ENCODE measurements at places on chromosomes 2 and 18.
A peak's percentile ranks its signal among the peaks of the same experiment; 100 is the strongest.

DNA sequence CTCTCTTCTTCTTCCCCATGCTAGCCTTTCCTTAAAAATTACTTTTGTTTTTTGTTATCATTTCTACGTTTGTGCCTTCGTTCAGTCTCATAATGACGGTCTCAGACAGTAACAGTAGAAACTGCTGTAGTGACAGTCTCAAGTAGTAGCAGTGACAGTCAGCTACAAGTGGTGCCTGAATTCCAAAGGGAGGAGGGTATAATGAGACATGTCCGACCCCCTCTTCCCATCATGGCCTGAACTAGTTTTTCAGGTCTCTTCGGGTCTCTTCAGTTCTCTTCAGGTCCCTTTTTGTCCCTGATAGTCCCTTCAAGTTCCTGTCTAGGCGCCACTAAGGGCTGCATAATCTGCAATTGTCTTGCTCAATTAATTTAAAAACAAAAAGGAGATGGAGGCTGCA is 12.6 kb downstream of the TMEM131 start:
- DNase-seq = no peak

DNA sequence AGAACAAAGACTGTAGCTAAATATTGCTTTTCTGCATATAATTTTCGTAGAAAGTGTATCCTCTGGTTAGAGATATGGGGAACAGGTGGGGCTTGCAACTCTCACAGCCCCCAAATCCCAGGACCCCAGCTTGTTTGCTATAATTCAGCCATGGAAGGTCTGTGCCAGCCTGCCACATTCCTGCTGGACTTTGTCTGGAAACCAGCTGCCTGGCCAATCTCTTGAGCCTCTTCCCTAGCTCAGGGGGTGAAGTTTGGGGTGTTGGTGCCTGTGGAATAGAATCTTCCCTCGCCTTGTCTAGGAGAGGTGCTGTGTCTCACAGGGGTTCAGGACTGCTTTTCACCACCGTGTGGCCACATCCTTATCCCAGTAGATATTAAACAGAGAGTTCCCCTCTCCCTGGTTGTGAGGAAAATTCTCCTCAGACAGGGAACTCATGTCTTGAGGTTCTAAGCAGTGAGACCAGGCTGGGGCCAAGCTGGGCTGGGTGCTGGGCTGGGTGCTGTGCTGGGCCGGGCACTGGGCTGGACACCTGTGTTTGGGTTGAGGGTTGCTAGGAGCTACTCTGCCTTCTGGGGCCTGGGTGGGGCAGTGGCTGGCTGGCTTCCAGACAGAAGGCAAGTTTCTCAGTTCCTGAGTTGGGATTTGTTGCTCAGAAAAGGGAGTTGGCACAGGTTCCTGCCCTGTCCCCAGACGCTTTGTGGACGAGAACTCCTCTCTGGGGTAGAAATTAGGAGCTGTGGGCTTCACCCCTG is 12.3 kb downstream of the TOGARAM2 start:
- no peak for DNase-seq

GRCh38 chr2:38978296-38978903 is 88.7 kb downstream of the ARHGEF33 start:
- DNase-seq = no peak

GRCh38 chr18:22465859-22466457 is 48.2 kb upstream of the CTAGE1 start:
- DNase-seq = peak; percentile 34

DNA sequence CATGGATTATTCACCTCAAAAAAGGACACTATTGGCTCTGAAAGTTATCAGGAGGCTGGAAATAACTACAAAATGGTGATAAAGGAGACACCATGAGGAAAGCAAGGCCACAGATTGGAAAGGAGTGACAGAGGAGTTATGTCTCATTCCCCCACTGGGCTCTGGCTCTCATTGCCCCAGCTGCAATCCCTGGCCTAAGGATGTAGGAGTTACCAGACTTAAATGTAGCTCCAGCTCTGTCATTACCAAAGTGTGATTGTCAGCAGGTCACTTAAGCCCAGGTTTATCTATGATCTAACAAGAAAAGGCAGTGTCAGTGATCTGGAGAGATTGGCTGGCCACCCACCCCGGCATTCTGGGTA is 1228.2 kb upstream of the DDX18 start:
- no peak for DNase-seq

GRCh38 chr2:173030561-173031490 is 44.8 kb upstream of the MAP3K20 start:
- no peak for DNase-seq

GRCh38 chr18:78128004-78128403 is 851.6 kb upstream of the SALL3 start:
- no peak for DNase-seq

GRCh38 chr18:13218368-13218991 is at the start of gene LDLRAD4:
Gene LDLRAD4, plus strand, starts transcription at chr18:13218760.
- DNase-seq = peak; percentile 44

DNA sequence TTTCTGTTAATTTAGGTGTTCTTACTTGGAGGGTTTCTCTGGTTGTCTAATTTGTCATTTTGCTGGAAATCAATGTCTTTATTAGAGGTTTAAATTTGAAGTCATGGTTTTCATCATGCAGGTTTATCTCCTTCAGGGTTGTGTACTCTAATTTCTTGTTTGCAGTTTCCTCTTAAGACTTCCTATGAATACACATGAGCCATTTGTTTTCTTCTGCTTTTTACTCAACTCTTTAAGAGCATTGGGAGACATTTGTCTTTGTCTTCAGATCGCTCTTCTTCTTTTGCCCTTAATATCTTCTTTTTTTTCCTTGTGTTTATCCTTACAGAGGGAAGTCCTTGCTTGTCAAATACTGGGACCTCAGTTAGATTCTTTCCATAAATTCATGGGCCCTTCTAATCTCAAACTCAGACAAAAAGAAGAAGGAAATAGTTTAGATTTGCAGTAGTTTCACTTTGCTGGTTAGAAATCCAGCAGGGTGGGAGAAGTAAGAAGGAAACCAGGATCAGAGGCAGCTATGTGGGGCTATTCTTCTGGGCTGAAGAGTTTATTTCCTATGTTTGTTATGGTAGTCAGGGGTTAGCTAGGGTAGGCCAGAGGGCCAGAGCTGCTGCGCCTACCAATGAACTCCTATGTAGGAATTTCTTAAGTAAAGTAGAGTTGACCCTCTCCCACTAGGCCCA is 176.6 kb downstream of the DYSF start:
- DNase-seq = no peak

DNA sequence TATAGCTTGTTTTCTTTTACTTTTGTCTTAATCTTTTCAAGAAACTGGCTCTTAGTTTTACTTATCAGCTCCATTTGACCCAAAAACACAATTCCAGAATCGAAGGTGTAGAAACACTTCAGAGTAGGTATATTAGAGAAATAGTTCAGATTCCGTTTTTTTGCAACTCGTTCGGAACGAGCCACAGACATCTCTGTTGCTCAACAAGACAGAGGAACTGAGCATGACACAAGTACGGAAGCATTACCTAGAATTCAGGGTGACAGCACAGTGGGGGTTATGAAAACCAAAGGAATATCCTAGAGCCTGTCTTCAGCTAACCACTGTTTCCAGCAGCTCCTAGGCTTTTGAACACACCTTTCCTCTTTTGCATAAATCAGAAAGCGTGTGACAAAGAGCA is 5.0 kb downstream of the HRH4 start:
- no peak for DNase-seq

GRCh38 chr2:207046724-207047123 is 107.4 kb downstream of the CPO start:
- peak; percentile 56 for DNase-seq

GRCh38 chr2:167018590-167018989 is 130.3 kb downstream of the XIRP2 start:
- no peak for DNase-seq

DNA sequence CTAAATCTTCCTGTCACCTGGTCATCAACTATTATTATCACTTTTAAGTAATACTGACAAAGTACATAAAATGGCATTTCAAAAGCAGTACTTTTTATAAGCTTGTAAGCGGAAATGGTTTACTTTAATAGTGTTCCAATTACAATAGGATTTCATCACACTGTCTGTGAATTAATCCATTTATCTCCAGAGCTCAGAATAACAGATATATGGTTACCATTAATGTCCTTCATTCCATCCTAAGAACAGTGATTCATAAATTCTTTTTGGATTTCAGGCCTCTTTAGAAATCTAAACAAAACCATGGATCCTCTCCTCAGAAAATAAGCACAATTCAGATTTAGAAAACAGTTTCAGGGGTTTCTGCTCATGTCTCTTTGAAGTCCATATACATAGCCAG is 68.4 kb downstream of the PID1 start:
- DNase-seq = no peak

DNA sequence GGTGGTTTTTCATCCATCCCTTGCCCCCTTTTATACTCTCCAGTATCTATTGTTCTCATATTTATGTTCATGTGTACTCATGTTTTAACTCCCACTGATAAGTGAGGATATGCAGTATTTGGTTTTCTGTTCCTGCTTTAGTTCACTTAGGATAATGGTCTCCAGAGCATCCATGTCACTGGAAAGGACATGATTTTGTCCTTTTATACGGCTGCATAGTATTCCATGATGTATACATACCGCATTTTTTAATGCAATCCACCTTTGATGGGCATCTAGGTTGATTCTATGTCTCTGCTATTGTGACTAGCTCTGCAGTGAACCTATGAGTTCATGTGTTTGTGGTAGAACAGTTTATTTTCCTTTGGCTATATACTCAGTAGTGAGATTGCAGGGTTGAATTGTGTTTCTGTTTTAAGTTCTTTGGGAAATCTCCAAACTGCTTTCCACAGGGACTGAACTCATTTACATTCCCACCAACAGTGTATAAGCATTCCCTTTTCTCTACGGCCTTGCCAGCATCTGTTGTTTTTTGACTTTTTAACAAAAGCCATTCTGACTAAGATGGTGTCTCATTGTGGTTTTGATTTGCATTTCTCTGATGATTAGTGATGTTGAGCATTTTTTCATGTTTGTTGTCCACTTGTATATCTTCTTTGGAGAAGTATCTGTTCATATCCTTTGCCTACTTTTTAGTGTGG is 420.2 kb downstream of the THSD7B start:
- no peak for DNase-seq

DNA sequence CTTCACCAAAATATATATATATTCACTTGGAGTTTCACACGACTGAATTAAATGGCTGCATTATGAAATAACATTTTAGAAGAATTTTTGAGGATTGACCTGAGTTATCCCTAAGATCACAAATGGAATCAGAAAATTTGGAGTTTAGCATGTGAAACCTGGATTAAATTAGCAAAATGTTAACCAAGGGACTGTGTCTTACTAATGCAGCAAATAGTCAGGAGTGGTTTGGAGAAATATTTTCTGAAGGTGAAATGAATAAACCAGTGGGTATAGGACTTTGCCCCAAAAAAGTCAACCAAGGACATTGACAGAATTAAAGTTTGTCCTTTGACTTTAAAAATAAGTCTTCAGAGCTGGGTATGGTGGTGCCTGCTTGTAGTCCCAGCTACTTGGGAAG is 111.2 kb downstream of the PRPF40A start:
- no peak for DNase-seq

GRCh38 chr2:18399601-18400000 is 160.9 kb downstream of the RDH14 start:
- no peak for DNase-seq

GRCh38 chr2:86331384-86331783 is 6.0 kb downstream of the REEP1 start:
- no peak for DNase-seq

GRCh38 chr2:62216616-62217015 is 20.7 kb downstream of the B3GNT2 start:
- DNase-seq = no peak

GRCh38 chr2:6077585-6077984 is 385.4 kb downstream of the SOX11 start:
- DNase-seq = no peak

GRCh38 chr2:100104718-100105677 is 37.4 kb downstream of the AFF3 start:
- DNase-seq = peak; percentile 17

- no peak for DNase-seq
These were observed 10.1 kb downstream of the TBC1D8 start for GRCh38 chr2:101140978-101141655.

GRCh38 chr2:30026091-30027055 is 105.0 kb upstream of the ALK start:
- DNase-seq = no peak

GRCh38 chr2:151716721-151717120 is 17.6 kb downstream of the NEB start:
- DNase-seq = no peak

DNA sequence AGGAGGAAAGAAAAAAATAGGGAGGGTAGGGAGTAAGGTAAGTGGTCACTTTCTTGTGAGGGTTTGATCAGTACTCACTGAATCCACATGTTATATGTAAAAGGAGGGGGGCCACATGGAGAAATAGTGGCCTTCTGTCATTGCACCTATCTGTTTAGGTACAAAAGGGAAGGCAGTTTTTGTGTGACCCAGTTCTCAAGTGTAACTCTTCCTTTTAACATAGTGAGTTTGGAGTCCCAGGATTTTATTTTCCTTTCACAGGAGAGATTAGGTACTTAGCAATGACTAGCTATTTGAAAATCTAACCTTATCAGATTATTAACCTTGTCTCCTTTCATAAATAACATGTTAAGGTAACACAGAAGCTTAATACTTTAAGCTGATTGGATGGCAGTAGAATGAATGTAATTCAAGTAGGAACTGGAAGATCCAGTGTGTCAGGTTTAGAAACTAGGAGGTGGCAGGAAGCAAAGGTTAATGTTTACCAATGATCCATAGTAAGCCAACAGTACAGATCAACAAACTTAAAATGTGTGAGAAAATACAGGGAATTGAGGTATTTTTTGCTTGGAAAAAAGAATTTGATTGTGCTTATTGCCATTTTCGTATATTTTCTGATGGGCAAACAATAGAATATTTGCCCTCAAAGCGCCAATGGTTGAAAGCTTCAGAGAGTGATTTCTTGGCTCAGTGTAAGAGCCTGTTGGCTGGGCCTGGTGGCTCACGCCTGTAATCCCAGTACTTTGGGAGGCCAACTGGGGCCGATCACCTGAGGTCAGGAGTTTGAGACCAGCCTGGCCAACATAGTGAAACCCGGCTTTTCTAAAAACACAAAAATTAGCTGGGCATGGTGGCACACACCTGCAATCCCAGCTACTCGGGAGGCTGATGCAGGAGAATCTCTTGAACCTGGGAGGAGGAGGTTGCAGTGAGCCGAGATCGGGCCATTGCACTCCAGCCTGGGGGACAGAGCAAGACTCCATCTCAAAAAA is 11.3 kb downstream of the HNMT start:
- no peak for DNase-seq

- no peak for DNase-seq
These were observed 232.1 kb downstream of the NAPG start for GRCh38 chr18:10757946-10758345.

- no peak for DNase-seq
These were observed 2.0 kb upstream of the GAD1 start for GRCh38 chr2:170814533-170815230.

- no peak for DNase-seq
These were observed 248.9 kb downstream of the TCF4 start for GRCh38 chr18:55338978-55339650.

GRCh38 chr18:77000527-77000926 is 132.1 kb downstream of the MBP start:
- DNase-seq = peak; percentile 55
